AG09319 (cell line): ENCODE measurements at places on chromosomes 3 and 15.
A peak's percentile ranks its signal among the peaks of the same experiment; 100 is the strongest.

GRCh38 chr3:77868725-77869124 is 828.8 kb downstream of the ROBO2 start:
- no peak for DNase-seq

DNA sequence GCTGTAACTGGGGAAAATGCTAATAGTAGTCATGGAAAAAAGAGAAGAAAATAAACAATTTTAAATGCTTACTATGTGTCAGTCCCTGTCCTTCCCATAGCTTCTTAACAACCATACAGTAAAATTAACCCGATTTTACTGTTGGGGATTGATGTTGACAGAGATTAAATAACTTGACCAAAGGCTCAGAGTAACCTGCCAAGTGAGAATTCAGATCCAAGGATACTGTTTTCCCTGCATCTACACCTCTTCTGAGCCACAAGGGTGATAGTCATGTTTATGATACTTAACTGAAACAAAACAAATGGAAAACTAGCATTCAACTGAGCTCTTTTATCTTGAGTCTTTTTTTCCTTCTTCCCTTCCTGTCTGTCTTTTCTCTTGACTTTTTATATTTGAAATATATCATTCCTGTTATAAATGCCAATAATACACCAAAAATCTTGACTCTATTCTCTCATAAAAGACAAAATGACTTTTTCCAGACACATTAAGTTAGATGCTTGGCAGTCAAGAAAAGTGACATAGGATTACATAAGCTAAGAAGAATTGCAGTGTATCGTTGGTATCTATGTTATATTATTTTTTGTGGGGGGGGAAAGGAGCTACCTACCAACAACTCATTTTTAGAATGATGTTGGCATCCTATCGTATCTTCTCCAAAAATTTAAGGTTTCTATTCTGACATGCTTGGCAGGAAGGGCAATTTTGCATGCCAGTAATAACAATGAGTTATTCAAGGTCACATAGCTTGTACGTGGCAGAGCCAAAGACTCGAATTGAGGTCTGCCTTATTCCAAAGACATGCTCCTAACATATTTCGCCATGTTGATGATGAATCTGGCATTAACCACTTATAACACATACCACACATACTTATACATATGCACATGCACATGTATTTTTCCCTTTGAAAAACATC is 306.6 kb upstream of the KCNH8 start:
- DNase-seq: no peak

- DNase-seq: no peak
Measured at GRCh38 chr3:3772920-3773319, 26.3 kb upstream of the LRRN1 start.

- DNase-seq: no peak
Measured at GRCh38 chr3:134446800-134447199, 39.0 kb downstream of the ANAPC13 start.

GRCh38 chr15:51103330-51103729 is 8.6 kb upstream of the TNFAIP8L3 start:
- no peak for DNase-seq

GRCh38 chr15:62545467-62546227 is 380.6 kb upstream of the C2CD4B start:
- peak; percentile 44 for DNase-seq

- DNase-seq: no peak
Measured at GRCh38 chr3:38039899-38040261, 872 bp downstream of the DLEC1 start.

- DNase-seq: no peak
Measured at GRCh38 chr3:186180151-186180550, 71.3 kb upstream of the ETV5 start.
